Muscle of leg (tissue), 16 donors: ENCODE measurements at places on chromosomes 5 and 9. TPM values are rescaled to one million over a fixed set of nuclear protein-coding genes. Genes with fewer than 3 reads are reported as not detected.

QSOX2 gene
- 4.1 TPM for total RNA-seq

IL5 gene
- total RNA-seq = not detected

PCDHGC3 gene
- total RNA-seq = 52.7 TPM

SLC4A9 gene
- total RNA-seq = 0.04 TPM

ITK gene
- total RNA-seq = 0.13 TPM

HAND1 gene
- total RNA-seq = not detected

GMCL2 gene
- total RNA-seq = not detected

TIFAB gene
- 0.13 TPM for total RNA-seq

TPPP gene
- total RNA-seq = 3.9 TPM

RETREG1 gene
- 67.3 TPM for total RNA-seq

SNCAIP gene
- total RNA-seq = 10.3 TPM

SPATA31C1 gene
- 0.04 TPM for total RNA-seq

GABRA6 gene
- not detected for total RNA-seq

HABP4 gene
- 7.7 TPM for total RNA-seq

CATSPER3 gene
- total RNA-seq = 0.31 TPM

KIF3A gene
- 6.0 TPM for total RNA-seq

MGAT1 gene
- 52.1 TPM for total RNA-seq

ANKRD18B gene
- 1.2 TPM for total RNA-seq

PRRX2 gene
- total RNA-seq = 8.9 TPM
